ENCODE measurements at places on chromosomes 1 and 21.

DNA sequence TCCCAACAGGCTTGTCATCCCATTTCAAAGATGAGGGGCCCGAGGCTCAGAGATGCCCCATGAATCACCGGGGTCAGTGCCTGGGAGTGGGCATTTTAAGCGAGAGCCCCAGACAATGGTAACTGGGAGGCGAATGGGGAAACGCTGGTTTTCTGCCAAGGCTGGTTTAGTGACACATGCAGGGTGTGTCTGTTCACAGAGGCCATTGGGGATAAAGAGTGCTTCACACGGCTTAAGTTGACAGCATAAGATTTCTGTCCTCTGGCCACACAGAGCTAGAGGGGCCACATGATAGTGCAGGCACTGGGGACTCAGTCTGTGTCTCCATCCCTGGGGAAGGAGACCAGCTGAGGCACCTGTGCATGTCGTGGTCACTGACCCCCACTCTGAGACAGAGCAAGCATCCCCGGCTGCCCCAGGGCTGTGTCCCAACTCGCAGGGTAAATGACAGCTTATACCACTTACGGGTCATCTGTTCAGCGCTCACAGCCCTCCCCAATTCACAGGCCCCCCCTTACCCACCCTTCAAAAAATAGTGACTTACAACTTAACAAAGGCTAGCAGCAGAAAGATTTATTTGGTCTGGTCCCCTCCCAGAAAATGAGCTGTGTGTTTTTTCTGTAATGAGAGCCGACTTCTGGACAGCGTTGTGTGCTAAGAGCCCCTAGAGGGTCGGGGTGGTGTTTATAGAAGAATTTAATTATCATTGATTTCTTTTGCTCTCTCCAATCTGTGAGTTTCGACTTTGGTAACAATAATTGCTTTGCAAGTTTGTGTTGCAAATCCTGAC, 34.9 kb upstream of the ARHGEF16 start:
- DNase-seq: no peak

DNA sequence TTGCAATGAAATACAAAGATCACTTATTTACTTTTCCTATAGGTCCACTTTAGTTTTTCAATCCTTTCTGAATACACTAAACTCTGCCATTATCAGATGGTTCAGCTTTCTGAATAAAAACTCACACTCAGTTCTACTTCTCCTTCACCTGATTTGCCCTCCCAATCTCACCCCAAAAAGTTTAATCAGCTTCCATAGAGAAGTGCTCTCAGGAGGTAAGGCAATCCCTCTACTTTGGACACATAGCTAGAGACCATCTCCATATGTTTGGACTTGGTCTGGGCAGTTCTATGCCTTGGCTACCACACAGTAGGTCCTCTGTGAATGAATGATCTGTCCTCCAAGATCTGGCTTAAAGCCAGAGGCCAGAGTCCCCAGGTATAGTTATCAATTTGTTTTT, 40.9 kb downstream of the PTPN14 start:
- peak; percentile 24 for DNase-seq

DNA sequence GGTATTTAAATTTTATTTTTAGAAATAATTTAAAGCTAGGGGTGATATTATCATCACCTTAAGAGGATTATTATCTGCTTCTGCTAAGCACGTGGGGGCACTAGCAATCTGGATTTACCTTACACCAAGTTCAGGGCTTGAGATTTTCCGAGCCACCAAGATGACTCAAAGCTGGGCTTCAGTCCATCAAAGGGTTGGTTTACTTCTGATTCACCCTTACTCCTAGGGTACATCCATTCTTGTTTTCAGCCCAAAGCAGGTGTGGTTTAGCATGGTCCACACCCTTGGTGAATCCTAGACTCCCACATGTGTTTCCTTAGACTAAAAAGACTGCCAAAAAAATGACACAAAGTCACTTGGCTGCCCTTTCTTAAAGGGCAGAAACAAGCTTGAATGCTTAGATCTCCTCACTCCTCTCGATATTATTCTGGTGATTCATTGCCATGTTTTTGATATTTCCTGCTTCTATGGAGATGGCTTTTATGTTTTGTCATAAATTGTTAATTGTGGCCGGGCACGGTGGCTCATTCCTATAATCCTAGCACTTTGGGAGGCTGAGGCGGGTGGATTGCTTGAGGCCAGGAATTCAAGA, 9.8 kb upstream of the PRSS38 start:
- no peak for DNase-seq

GRCh38 chr21:34517491-34518245, 5.7 kb upstream of the KCNE1 start:
- DNase-seq: no peak

DNA sequence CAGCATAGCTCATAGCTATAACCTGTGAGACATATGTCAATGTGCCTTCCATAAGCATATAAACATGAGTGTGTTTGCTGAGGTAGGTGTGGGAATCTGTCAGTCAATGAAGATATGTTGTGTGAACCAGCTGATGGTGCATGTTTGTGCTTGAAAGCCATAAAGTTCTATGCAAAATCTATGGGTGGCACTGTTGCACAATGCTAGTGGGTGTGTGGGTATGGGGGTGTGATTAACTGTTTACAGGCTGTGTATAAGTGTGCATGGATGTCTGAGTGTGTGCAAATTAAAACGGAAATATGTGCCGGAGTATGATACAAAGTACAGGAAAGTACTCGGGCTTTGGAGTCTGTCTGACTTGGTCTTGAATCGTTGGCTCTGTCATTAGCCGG, 1.0 kb upstream of the ATP2B4 start:
- no peak for DNase-seq

GRCh38 chr1:226952118-226952441, 12.0 kb downstream of the COQ8A start:
- DNase-seq: no peak

GRCh38 chr1:66500301-66500700, 33.7 kb upstream of the SGIP1 start:
- DNase-seq: no peak

DNA sequence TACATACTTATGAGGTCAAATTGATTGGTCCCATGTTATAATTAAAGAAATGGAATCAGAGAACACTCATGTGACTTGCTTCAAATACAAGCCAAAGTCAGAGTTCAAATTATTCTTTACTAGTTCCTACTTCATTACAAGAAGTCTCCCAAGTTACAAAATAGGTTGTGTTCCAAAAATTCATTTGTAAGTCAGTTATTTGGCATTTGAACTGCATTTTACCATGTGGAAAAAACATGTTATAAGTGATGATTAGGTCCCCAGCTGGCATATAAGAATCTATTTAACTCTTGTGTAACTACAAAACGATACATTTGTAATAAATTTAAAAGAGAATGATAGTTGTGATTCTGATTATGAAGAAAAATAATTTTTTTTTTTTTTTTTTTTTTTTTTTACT, 124.1 kb downstream of the DISP1 start:
- no peak for DNase-seq

DNA sequence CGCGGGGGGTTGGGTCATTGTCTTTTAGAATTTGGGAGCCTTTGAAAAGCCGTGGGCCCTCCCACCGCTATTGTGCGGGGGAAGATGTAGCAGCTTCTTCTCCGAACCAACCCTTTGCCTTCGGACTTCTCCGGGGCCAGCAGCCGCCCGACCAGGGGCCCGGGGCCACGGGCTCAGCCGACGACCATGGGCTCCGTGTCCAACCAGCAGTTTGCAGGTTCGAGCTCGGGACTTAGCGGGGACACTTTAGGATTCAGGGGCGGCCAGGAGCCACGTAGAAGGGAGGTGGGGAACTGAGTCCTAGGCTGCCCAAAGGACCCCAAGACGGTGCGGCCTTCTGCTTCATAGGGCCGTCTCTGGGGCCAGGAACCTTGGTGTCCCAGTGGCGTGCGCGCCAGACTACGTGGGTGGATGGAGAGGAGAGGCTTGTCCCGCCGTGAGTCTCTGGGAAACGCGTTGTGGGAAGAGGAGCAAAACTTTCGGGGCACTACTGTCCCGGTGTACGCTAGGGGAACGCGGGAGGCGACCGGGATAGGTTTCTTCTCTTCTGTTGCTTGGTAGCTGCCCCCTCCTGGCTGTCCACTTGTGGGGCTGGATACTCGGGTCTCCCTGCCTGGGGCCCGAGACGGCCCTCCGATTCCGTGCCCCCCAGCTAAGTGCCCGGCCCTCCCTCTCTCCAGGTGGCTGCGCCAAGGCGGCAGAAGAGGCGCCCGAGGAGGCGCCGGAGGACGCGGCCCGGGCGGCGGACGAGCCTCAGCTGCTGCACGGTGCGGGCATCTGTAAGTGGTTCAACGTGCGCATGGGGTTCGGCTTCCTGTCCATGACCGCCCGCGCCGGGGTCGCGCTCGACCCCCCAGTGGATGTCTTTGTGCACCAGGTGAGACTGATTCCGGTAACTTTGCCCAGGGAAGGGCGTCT, at the start of gene LIN28A:
TSS of gene LIN28A (plus strand) at position 112 of the 918 bp plus-strand sequence. CDS start at position 187, 75 bp downstream.
- no peak for DNase-seq

GRCh38 chr1:231108516-231109302, 53.1 kb upstream of the TRIM67 start:
- DNase-seq: no peak

DNA sequence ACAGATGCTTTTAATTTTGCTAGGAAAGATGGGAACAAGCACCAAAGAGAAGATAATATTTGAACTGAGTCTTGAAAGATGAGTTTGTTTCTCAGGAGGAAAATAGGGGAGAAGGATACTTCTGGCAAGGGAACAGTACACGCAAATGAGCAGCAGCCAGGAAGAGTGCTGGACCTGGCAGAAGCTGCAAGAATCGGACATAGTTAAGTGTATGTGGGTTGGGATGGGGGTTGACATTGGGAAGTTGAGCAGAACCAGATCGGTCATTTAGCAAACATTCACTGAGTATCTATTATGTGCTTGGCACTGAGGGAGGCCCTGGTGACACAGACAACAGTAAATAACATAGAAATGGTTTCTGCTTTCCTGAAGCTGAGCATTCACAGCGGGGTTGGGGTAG, 198.8 kb downstream of the PLPP3 start:
- no peak for DNase-seq

- no peak for DNase-seq
These were observed 231.5 kb downstream of the LMO4 start for GRCh38 chr1:87560137-87560536.

DNA sequence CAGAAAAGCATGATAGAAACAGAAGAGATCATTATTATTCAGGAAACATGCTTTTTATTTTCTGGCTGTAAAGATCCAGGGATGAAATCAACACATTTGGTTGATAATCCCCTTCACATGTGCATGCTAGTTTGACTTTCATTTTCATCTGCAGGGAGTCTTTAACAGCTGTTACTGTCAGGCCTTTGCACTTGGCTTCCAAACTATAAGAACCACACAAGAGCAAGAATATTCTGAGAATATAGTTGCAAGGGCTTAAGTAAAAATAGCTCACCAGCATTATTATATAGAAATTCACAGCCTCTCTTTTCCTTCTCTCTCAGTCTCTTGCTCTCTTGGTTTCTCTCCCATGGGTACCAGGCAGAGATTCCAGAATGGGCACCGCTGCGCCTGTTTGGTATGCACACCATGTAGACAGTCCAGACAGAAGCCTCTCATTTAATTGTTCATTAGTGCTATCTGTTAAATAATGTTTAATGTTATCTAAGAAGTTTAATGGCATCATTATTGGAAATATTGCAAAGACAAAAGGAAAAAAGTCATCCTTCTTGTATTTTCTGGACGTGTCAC, 622.3 kb upstream of the PLXNA2 start:
- DNase-seq: no peak

- no peak for DNase-seq
These were observed 72.8 kb upstream of the CD55 start for GRCh38 chr1:207248544-207249198.

- no peak for DNase-seq
These were observed 35.0 kb downstream of the SOX13 start for GRCh38 chr1:204107892-204108291.

GRCh38 chr1:111709986-111710385, 29.2 kb downstream of the INKA2 start:
- no peak for DNase-seq

DNA sequence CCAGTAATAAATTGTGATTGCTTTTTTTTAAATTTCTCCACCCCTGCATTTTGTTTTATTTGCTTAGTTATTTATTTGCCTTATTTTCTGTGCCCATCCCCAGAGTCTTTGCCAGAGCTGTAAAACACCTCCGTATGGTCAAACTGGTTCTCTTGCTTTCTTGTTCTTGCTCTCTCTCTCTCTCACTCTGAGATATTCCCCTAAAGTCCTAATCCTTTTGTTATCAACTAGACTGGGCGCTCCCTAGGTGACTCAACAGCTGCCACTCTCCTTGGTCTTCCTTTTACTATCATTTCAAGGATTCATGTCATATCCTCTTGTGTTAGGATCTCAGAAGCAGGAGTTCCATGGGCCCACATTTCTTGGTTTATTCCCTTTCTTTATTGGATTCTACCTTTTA, 160.0 kb downstream of the PRDM2 start:
- DNase-seq: no peak

- DNase-seq: no peak
These were observed 185.9 kb upstream of the EDN2 start for GRCh38 chr1:41670217-41670957.

DNA sequence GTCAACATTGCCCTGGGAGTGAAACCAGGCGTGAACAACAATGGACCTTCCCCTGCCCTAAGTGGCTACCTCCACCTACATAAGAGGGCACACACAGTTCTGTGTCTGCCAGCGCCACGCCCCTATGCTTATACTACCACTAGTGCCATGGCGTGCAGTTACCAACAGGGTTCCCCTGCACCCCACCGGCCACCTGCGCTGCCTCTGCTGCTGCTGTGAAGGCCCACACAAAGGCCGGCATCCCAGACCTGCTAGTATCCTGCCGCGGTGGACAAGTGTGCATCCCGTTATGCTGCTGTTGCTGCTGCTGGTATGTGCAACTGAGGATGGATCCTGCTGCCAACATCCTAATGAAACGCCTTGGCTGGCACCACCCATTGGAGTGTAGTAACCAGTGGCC, 75.7 kb downstream of the INTS7 start:
- no peak for DNase-seq

- no peak for DNase-seq
These were observed 91.5 kb upstream of the IPO9 start for GRCh38 chr1:201737352-201738060.

DNA sequence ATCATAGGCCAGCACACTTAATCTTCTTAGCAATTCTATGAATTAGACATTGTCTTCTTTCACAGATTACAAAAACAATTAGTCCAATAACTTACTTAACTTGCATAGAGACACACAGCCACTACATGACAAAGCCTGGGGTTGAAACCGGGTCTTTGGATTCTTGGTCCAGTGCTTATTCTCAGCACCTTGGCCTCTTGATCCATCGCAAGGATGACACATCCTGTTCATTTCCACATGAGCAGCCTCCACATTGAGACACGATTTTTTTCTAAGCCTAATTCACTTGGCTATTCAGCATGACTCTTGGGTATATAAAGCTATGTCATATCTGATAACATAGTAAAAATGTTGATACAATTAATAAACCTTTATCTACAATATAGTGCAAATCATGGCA, 221.0 kb upstream of the FOXD3 start:
- no peak for DNase-seq

DNA sequence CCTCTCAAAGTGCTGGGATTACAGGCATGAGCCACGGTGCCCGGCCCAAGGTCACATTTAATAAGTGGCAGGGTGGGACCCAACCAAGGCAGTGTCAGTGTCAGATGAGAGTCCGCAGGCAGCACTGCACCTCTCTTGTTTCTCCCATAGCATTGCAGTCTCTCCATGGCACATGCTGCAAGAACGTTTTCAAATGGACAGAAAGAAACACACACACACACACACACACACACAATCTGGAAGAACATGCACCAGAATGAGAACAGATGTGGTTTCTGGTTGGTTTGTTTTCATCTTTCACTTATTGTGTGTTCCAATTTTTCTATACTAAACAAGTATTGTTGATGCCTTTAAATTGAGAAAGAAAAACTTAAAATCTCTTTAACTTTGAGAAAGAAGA, 126.5 kb downstream of the SYF2 start:
- no peak for DNase-seq

Data from esophagus muscularis mucosa (tissue), 4 donors.